ENCODE measurements at places on chromosomes 13 and 19.

DNA sequence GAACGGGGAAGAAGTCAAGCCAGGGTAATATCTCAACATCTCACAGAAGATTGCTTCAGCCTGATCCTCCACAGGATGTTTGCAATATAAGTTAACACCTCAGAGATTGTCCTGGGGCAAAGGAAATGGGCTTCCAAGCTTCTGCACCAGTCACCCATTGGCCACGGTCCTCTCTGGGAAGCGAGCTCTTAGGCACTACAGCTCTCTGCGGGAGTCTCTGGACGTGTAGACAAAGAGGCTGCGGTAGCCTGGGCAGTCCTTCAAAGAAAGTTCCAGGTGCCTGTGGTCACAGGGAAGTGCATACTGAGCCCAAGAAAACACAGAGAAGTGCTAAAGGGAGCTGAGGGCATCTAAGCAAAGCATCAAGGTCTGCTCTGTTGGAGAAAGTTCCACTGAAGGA lies 805.7 kb downstream of the DIAPH3 start:
- no peak for DNase-seq

- DNase-seq, result no peak
These were observed 2.5 kb downstream of the LYL1 start for GRCh38 chr19:13100031-13100588.

- no peak for DNase-seq
These were observed 89.5 kb downstream of the ARHGEF7 start for GRCh38 chr13:111204438-111205177.

- no peak for DNase-seq
These were observed 299.7 kb downstream of the TEX29 start for GRCh38 chr13:111620166-111620565.

GRCh38 chr13:25391932-25392331 lies 20.2 kb downstream of the ATP8A2 start:
- no peak for DNase-seq

DNA sequence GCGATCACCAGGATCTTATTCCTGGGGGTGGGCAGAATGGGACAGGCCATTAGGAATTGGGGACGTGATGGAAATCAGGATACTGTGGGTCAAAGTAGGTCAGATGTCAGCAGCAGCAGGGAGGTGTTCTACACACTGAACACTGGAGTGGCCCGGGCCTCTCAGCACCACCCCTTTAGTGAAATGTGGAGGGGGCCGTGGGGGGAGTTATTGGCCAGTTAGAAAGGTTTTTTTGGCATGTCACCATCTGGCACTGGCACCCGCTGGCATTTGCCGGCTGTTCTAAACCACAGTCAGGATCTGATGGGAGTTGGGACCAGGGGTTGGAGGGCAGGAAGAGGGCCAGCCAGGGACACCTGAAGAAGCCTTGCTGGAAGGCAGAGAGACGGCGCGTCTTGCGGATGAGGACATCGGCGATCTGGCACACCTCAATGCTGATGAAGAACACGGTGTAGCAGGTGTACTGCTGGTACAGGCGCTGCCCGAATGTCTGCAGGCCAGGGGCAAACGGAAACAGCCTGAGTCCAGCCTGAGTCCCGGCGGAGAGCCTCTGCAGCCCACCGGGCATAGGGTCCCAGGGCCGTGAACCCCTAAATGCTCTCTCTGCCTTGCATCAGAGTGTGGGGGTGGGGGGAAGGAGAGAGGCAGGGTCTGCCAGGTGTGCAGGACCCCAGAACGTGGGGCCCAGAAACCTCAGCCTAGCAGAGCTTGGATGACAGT lies 5.8 kb downstream of the TMEM147 start:
- DNase-seq, result no peak

DNA sequence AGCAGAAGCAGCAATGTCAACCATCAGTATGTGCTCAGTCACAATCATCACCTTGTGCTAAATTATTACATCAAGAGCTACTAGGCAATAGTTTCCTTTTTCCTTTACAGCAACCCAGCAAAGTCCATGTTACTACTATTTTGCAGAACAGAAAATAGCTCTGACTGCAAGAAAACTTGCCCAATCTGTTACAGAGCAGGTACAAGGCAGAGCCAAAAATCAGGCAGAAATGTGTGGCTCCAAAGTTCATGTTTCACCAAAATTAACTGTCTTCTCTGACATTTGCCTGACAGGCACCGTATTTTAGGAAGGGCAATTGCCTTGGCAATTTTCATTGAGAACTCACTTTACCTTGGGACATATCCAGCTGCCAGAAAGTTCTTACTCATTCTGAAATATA lies 177.6 kb upstream of the TMTC4 start:
- DNase-seq, result no peak

DNA sequence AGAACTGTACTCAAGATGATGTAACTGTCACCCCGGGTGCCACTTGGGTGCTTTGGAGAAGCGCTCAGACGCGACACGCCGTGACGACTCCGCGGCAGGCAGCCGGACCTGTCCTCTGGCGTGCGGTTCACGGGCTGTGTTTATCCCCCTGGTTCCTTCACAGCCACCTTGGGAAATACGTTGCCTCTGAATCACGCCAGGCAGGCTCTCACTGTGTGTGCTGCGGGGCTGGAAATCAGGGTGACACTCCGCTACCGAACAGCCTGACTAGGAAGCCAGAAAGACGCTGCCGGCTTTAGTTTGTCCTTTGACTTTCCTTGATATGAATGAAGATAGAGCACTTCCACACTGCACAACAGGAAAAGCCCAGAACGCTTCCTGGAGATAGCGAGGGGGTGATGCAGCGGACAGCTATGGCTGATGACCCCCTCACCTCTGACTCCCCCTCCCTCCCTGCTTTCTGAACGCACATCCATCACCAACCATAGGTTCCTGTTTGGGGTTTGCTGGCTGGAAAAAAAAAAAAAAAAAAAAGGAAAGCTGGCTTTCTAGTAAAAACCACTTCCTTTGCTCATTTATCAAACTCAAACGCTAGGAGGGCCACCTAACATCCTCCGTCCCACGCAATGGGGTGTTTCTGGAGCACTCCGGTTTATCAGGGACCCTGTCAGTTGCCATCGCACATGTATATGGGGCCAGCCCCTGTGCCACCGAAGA lies 3.7 kb upstream of the GP6 start:
- DNase-seq, result peak; percentile 10

DNA sequence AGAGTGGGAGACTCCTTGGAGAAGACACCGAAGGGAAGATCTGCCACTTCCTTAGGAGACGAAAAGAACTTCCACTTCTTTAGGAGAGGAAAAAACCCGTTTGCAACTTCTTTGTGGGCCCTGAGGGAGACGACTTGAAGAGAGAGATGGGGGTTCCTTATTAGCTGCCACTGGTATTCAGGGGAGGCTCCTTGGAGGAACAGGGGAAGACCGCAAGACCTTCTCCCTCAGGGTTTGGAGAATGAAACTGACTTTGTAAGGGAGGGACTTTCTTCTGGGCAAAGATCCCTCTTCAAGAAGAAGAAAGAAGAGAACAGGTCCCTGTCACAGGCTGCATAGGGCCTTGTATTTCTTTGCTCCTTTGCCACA lies 416 bp downstream of the BCKDHA start:
- no peak for DNase-seq

DNA sequence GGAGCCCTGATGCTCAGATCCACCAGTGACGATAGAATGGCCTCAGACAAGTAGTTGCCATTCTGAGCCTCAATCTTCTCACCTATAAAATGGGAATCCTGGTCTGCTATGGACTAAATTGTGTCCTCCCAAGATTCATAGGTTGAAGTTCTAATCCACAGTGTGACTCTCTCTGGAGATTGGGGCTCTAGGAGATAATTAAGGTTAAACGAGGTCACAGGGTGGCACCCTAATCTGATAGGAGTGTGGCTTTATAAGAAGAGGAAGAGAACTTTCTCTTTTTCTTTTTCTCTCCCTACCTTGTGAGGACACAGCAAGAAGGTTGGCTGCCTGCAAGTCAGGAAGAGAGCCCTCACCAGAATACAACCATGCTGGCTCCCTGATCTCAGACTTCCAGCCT lies 214.1 kb downstream of the KATNAL1 start:
- DNase-seq, result no peak

GRCh38 chr13:51674276-51674675 lies 90.0 kb downstream of the WDFY2 start:
- no peak for DNase-seq

GRCh38 chr19:54266133-54266532 lies 9.1 kb upstream of the LILRB5 start:
- DNase-seq, result peak; percentile 20

DNA sequence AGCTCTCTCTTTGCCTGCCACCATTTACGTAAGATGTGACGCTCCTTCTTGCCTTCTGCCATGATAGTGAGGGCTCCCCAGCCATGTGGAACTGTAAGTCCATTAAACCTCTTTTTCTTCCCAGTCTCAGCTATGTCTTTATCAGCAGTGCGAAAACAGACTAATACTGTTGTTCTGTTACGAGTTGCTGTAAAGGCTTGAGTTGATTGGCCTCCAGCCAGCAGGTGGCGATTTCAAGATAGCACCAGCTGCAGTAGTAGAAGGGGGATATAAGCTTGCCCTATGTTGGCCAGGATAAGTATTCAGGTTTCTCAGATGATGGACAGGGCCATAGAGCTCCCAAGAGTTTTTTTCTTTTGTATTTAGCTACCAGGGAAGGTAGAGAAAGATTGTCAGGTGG lies 385.5 kb downstream of the MZT1 start:
- no peak for DNase-seq

DNA sequence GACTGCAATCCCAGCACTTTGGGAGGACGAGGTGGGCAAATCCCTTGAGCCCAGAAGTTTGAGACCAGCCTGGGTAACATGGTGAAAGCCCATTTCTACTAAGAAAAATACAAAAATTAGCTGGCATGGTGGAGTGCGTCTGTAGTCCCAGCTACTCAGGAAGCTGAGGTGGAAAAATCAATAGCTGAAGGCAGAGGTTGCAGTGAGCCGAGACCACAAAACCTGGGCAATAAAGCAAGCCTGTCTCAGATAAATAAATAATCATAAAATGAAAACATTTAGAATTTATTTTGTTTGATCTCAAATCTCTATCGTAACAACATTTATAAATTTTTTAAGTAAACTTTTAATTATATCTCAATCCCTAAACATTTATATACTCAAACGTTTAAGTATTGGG lies 36.6 kb downstream of the USP12 start:
- DNase-seq, result no peak

GRCh38 chr13:93437081-93437480 lies 210.5 kb downstream of the GPC6 start:
- no peak for DNase-seq

DNA sequence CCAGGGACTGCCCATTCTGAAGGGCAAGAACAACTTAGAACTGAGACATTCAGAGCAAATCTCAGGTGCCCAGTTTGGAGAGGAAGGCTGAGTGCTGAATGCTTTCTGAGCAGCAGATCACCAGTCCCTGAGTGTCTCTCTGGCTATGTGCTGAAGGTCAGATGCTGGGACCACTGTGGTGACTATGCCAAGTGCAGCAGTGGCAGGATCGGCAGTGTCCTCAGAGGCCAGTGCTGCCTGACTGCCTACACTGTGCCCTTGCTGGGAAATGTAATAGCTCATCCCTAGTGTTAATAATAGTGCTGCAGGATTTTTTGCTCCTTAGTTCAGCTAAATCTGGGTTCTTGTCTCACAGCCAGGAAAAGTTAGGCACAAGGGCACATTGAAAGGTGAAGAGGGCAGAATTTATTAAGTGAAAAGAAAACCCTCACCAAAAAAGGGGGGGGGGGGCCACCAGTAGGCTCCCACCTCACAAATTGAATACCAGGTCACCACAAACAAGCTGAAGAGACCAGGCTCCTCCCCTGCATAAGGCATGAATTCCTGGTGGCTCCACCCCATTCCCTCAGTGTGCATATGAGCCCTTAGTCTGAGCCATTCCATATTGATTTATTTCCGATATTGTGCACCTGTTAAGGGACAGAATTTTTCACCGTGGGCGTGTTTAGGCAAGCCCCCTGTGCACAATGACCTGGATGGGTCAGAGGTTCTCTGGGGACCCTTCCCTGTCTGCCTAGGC lies 18.5 kb downstream of the RFXAP start:
- no peak for DNase-seq

- no peak for DNase-seq
These were observed 5.4 kb downstream of the COL4A2 start for GRCh38 chr13:110312339-110313031.

DNA sequence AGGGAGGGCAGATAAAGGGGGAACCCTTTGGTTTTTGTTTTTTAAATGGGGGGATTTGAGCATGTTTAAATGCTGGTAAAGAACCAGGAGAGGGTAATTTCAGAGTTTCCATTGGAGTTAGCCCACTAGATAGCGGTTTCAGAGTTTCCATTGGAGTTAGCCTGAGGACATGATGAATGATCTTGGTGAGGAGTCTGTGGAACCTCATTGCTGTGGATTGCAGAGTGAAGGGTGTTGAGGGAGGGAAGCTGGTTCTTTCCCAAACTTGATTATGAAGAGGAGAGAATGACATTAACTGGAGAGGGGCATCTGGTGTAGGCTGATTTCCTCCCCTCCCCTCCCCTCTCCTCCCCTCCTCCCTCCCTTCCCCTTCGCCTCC lies 5.0 kb downstream of the WASF3 start:
- DNase-seq, result no peak

- no peak for DNase-seq
These were observed 125.4 kb upstream of the ABCC4 start for GRCh38 chr13:95426631-95427030.

DNA sequence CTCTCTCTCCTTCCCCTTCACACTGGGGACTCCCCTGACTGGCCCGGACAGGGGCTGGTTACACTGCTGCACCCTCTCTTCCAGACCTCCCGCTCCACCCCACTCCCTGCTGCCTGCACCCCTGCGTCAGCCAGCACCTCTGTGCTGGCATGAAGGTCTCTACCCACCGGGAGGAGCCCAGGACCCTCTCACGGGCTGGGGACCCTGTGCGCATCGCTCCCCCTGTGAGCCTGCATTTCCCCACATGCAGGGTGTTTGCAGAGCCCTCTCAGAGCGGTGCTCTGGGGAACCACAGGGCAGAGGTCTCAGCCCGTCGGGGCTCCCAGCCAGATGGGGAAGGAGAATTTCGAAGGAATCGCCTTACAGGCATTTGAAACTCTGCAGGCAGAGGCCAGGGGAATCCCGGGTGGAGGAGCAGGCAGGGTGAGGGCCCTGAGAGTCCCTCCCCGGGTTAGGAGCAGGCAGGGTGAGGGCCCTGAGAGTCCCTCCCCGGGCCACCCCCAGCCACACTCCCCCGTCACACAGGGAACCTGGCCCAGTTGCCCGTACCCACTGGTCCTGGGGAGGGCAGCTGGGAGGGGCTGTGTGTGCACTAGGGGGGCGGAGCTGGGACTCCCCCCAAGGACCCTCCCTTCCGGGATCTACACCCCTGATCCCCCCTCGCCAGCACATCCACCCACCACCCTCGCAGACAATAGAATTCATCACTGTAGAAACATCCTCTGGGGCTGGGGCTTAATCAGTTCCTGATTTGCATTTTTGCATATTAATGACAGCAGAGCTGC lies 16.3 kb upstream of the TCF3 start:
- DNase-seq, result no peak

GRCh38 chr13:103199380-103200088 lies 133.3 kb upstream of the SLC10A2 start:
- no peak for DNase-seq

Data from activated CD8-positive, alpha-beta memory T cell treated with anti-CD3 and anti-CD28 coated beads for 4 hours (primary cell).